ENCODE measurements at places on chromosomes 13 and 19.

DNA sequence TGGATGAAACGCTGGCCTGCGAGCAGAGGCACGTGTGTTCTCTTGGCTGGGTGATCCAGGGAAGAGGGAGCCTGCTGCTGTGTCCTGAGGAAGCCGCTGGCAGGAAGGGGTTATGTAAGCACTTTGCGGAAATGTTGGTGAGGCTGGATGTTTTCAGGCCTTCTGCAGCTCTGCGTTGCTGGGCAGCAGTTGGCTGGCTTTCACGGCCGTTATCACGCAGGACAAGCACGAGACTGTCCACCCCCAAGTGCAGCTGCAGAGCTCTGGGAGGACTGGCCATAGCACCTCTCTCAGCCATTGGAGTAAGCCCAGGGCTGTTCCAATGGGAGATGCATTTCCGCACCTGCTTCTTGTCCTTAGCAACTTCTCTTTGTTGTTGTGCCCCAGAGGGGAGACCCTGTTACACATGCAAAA lies 146.9 kb upstream of the SOX21 start:
- DNase-seq, result no peak

- no peak for DNase-seq
Observed at GRCh38 chr13:30487075-30487470, 21.3 kb upstream of the HMGB1 start.

DNA sequence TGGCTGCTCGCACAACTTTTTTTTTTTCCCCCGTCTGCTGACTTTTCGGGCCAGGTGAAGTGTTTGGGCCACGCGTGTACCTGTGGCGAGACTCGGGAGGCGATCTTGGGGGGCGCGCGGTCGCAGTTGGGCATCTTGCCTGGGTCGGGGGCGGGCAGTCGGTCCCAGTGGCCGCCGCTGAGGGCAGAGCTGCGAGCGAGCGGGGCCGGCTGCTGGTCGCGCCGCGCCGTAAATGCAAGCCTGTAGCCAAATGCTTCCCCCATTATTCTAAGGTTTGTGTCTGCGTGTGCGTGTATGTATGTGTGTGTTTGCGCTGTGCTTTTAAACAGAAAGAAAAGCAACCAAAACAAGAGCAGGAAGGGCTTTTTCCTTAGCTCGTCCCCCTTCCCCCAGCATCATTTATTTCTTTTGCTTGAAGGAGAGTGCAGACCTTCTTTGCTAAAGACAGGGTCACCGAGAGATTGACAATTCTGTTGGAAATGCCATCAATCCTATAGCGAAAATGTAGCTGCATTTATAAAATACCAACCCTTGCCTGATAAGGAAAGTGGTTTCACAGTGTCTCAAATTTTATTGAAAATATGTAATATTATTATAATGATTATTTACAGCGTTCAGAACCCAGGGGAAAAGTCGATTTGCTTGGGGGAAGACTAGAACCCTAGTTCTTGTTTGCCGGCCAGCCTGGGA lies 143.2 kb upstream of the ZNF536 start:
- DNase-seq, result no peak

DNA sequence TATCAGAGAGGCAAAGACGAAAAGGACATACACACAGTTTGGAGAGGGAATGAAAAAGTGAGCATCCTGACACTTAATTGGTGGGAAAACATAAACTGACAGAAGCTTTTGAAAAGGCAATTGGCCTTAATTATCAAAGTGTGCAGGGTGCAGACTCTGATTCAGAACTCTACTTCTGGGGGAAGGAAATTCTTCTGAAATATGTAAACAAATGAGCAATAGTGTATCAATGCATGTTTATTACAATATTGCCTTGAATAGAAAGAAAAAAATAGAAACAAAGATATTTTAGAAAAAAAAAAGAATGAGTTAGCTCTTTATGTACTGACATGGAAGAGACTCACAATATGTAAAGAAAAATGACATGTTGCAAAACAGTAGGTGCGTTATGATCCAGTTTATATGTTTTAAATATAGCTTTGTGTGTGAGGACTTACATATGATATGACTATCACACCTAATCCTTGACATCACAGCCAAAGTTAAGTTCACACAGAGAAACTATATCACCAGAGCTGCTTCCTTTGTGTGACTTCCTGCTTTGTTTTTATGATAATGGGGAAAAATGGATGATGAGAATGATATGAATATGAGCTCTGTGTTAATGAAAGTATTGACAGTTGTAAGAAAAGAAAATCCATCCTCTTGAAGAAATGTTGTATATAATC lies 182.4 kb downstream of the KCTD12 start:
- no peak for DNase-seq

Measured in stimulated activated CD8-positive, alpha-beta memory T cell treated with anti-CD3 and anti-CD28 coated beads, Interleukin-12 subunit alpha, Interleukin-12 subunit beta, amount 100 ng/mL, for 4 hours (primary cell).